ENCODE measurements at places on chromosomes 4 and X.
A peak's percentile ranks its signal among the peaks of the same experiment; 100 is the strongest.

- no peak for DNase-seq
These were observed 125.7 kb downstream of the CLCN4 start for GRCh38 chrX:10282490-10282889.

DNA sequence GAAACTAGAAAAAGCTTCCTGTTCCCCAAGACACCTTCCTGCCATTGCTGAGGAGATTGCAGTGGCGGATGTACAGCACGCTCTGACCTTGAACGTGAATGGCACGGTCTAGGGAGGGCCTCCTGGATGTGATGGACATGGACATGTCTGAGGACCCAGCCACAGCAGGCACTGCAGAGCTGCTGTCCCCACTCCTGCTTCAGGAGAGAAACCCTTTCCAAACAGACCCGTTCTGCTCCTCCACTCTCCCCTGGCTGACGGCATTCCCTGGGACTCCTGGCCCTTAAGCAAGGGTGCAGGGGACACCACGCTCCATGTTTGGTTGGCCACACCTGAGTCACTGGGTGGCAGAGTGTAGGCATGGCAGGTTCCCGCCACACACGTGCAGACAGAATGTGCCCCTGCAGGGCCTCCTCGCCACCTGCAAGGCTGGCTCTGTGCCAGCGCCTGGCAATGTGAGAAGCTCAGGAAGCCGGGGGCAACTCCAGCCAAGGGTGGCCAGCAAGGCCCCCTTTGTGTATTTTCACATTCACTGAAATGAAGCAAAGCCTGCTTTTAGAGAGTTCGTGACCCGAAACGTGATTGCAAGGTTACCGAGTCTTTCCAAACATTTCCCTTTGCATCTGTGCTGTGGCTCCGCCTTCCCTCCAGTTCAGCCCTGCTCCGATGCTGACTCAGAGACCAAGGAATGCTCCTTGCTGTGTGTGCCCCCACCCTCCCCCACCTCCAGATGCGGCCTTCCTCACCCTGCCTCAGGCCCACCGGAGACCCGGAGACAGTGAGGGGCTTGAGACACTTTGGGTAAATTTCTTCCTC lies 46.1 kb downstream of the HTRA3 start:
- DNase-seq, result peak; percentile 33

- DNase-seq, result no peak
These were observed 11.7 kb upstream of the TENM3 start for GRCh38 chr4:182231496-182231895.

- no peak for DNase-seq
These were observed 123.2 kb downstream of the ELOVL6 start for GRCh38 chr4:110075083-110075738.

DNA sequence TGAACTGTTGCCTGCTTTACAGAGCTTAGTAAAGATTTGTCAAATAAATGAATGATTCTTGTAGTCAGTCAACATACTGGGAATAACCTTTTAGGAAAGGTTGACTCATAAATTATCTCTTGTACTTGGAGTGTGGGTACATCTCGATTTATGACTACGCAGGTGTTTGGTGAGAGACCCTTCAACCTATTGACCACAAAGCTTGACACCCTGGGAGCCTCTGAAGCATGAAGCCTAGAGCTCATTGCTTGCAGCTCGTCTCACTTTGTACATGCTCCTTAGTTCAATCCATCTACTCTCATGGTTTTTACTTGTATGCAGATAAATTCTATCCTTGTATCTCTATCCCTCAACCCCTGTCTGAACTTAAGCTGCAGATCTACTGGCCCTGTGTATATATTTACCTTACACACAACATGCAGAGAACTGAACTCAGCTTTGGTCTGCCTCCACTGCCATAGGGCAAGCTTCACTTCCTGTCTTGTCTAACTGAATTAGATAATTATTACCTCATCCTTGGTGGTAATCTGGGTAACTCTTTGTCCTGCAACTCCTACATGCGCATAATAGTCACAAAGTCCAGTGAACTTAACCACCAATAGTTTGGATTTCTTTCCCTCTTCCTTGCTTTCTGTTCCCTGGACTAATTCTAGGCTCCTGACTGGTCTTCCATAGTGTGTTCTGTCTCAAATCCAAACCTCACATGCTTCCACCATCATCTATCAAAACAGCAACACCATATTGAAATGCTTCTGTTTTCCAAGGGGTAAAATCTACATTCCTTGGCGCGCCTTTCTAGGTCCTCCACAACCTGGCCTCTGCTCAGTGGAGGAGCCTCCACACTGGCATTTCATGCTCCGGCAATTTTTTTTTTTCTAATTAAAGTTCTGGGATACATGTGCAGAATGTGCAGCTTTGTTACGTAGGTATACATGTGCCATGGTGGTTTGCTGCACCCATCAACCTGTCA lies 32.2 kb upstream of the FAT1 start:
- DNase-seq, result no peak

GRCh38 chr4:95476121-95476520 lies 72.7 kb downstream of the UNC5C start:
- DNase-seq, result no peak

GRCh38 chr4:48974979-48975640 lies 11.0 kb upstream of the CWH43 start:
- no peak for DNase-seq

DNA sequence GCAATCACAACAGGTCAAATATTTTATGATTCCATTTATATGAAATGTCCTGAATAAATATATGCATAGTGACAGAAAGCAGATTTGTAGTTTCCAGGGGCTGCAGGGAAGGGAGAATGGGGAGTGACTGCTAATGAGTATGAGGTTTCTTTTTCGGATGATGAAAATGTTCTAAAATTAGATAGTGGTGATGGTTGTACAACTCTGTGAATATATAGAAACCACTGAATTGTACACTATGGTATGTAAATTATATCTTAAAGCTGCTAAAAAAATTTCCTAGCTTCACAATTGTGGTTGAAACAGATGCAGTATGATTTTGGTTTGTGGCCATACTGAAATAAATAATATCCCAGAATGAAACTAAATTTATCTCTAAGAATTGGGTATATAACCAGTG lies 12.9 kb upstream of the IL2 start:
- DNase-seq, result no peak

DNA sequence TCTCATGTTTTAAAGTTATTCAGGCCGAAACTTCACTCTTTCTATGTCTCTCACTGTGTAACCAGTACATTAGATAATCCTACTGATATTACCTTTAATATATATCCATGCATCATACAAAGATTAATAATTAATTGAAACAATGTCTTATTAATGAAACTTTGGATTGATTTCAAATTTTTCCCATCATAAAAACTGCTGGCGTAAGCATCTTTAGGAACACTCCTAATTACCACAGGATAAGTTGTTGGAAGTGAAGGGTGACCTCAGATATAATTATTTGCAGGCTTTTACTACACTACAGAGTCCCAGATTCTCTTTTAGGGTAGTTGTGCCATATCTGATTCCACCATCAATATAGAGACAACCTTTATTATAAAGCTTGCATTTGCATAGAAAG lies 181.3 kb upstream of the SFRP2 start:
- DNase-seq, result no peak

GRCh38 chr4:25524663-25525062 lies 131.0 kb upstream of the SLC34A2 start:
- no peak for DNase-seq

DNA sequence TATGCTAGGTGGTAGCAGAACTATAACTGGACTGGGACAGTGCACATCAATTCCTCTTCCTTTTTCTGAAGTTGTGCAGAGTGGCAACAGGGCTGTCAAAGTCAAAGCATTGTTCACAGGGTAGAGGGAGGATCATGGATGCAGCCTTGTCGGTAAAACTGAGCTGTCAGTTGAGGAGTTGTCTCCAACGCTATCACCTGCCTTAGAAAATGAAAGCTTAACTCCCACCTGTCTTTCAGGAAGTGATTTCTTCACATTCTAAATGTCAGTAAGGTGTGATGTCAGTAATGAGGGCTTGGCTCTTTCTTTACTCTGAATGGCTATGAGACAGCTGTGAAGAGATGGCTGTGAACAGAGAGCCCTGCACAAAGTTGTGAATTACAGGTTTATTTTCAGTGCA lies 66.4 kb upstream of the BANK1 start:
- DNase-seq, result no peak

DNA sequence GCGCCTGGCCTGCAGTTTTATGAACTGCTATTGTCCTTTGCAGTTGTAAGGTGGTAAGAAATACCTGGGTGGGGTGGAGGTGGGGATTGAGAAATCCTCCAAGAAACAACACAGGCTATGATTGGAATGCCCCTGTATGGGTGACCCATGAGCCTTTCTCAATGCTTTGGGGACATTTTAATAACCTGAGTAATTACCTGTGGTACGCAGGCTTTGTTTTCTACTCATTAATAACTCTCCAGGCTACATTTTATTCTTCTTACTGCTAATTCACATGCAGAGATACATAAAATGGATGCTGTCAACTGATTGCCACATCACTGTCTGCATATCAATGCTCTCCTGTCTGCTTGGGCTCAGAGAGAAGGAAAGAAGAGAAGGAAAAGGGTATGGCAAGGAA lies 41.8 kb downstream of the PHEX start:
- no peak for DNase-seq

GRCh38 chrX:136784231-136784630 lies 3.5 kb upstream of the ARHGEF6 start:
- no peak for DNase-seq

DNA sequence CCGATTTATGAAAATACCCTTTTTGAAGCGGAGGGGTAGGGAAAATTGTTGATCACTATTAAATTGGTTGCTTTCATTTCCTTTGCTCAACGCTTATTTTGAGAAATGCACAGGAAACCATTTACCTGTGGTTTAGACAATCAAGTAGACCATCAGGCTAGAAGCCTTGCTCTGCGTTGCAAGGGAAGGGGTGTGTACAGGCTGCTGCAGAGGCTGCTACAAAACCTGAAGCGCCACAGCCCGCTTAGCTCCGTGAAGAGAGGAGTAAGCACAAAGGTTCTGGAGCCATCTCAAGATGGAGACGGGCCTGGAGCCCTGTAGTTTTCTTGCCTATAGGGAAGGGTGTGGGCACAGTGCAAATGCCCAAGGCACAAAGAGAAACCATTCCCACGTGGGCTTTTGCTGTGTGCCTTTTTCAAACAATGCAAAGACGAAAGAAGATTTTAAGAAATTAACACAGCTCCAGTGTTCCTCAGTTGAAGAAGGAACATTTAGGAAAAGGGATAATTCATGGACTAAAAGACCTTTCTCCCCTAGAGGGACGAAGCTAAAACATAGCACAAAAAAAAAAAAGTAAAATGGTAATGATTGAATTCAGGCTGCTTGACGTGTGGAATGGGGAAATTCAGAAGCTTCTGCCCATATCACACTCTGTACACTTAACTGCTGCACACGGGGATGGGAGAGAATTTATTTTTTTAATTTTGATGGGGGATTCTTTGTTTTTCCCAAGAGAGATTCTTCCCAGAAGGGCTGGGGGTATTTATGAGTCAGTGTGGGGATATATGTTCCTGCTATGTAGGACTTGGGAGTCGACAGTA lies 3.5 kb downstream of the TMSB4X start:
- no peak for DNase-seq

DNA sequence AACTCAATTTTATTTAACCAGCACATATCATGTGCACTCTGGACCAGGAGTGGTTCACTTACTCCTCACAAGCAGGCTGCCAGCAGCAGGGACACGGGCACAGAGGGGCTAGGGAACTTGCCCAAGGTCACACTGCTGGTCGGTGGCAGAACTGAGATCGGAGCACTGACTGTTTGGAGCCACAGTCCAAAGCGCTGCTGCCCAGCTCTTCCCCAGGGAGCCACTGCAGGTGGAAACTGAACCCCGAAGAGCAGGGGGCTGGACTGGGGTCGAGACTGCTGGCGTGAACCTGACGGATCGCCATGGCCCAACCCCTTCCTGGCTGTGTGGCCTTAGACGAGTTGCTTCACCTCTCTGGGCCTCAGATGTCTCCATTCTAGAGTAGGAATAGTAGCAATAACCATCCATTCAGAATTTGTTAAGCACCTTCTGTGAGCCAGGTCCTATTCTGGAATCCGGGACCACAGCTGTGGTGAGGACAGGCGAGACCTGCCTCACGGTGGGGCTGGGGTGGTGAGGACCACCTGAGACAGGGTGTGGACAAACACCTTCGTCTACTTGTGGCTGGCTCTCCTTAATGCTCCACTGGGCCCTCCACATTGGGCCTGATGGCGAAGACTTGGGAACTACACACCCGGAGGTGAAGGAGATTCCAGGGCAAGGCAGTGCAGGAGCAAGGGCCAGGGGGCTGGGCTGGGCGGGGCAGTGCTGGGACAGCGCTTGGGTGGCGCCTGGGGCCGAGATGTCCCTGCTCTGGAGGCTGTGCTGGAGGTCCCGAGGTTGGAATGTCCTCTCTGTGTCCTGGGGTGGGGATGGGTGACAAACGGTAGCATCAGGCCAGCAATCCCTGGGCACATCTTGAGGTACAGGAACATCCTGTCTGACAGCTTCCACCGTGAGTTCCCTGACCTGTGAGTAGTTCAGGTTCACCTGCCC lies 32.0 kb upstream of the KIAA0232 start:
- DNase-seq, result no peak

- DNase-seq, result no peak
These were observed 88.9 kb upstream of the RPL34 start for GRCh38 chr4:108531461-108531860.
